ENCODE measurements at places on chromosomes 13 and 19.

- DNase-seq = peak; percentile 59
These were observed 315.2 kb downstream of the ATP8A2 start for GRCh38 chr13:25686831-25687470.

GRCh38 chr13:60519496-60519895 is 122.5 kb downstream of the TDRD3 start:
- no peak for DNase-seq

GRCh38 chr13:30216111-30216510 is 91.2 kb downstream of the KATNAL1 start:
- DNase-seq = no peak

DNA sequence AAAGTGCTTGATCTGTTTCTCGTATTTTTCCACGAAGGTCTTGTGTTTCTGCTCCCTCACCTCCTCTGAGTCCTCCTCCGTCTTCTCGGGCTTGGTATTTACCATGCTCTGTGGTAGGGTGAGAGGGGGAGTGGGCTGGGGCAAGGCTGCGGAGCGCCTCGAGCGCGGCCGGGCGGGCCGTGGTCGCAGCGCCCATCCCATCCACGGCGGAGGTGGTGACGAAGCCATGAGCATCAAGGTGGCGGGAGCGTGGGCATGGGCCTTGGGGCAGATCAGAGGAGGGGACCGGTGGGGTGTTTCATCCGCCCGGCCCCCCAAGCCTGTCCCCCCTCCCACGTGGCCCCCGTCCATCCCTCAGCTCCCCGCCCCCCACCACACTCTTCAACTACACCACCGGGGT is 7.9 kb downstream of the CDC37 start:
- DNase-seq = no peak

DNA sequence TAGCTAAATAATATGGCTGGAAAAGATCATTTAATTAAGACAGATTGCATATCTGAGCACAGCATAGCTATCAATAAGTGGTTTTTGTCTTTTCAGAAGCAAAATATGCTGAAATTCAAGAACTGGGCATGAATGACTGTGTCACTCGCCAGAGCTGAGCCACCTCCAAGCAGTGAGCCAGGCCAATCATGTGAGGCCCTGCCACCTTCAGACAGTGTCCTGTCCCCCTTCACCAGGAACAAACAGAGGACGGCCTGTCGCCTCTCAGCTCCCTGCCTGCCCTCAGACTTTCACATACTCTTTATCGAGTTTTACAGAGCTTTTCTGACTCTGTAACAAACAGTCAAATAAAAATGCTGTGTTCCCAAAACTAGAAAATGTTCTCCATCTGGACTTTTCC is 171.0 kb upstream of the TSC22D1 start:
- no peak for DNase-seq

DNA sequence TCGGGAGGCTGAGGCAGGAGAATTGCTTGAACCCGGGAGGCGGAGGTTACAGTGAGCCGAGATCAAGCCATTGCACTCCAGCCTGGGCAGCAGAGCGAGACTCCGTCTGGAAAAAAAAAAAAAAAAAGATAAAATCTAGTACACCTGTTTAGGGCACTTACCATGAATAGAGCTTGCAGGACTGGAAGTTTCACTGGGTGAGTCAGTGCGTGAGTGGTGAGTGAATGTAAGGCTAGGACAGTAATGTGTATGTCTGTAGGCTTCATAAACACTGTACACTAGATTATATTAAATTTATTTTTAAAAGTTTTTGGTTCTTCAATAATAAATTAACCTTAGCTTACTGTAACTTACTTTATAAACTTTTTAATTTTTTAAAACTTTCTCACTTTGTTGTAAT is 22.9 kb downstream of the PPP5C start:
- no peak for DNase-seq

Data from NCI-H2107 (cell line).